ENCODE measurements at places on chromosomes 11 and 22. TPM values are rescaled to one million over a fixed set of nuclear protein-coding genes. Genes with fewer than 3 reads are reported as not detected.

RBMXL2 gene
- 1.5 TPM for polyA plus RNA-seq

FAM227A gene
- polyA plus RNA-seq = 6.5 TPM

JAML gene
- 0.52 TPM for polyA plus RNA-seq

TMEM151A gene
- polyA plus RNA-seq = 52.0 TPM

KREMEN1 gene
- 9.5 TPM for polyA plus RNA-seq

MS4A6E gene
- polyA plus RNA-seq = not detected

CNTN5 gene
- polyA plus RNA-seq = 8.4 TPM

CLTCL1 gene
- 12.3 TPM for polyA plus RNA-seq

TBX10 gene
- polyA plus RNA-seq = not detected

BIRC3 gene
- 1.8 TPM for polyA plus RNA-seq

LARGE2 gene
- 0.19 TPM for polyA plus RNA-seq

KRTAP5-6 gene
- not detected for polyA plus RNA-seq

TMA7B gene
- not detected for polyA plus RNA-seq

H19 gene
- 49.5 TPM for polyA plus RNA-seq

PANX2 gene
- polyA plus RNA-seq = 18.3 TPM

MRGPRE gene
- polyA plus RNA-seq = 1.3 TPM
